ENCODE measurements at places on chromosomes 7 and 10.

- no peak for DNase-seq
Measured at GRCh38 chr7:140222814-140223213, 46.0 kb upstream of the KDM7A start.

DNA sequence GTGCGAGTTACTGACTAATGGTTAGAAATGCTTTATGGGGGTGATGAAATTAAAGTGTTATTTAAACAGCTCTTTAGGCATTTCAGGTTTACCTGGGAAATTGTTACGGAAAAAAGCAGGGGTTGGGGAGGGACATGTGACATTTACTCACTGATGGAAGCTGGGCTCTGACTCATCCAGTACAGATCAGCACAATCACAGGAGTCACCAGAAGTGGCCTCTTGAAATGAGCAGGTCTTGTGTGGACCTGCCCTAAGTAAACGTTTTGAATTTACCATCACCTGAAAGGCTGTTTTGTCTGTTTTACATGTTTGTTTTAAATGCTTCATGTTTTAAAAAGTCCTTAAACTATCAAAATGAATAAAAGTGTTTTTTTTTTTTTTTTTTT is 2.3 kb downstream of the GLRX3 start:
- no peak for DNase-seq

DNA sequence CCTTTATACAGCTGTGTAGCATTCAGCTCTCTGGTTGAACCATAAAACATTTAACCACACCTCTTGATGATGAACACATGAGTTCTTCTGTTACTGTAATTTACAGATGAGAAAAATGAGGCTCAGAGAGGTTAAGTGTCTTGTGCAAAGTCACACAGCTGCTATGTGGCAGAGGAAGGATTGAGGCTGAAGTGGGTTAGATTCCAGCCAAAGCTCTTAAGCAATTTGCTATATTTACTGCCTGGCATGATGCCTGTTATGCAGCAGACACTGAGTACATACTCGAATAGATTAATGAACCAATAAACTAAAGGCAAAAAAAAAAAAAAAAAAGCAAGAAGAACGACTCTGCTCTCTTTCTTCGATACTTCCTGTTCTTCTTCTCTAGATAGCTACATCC is 35.7 kb downstream of the GFRA1 start:
- DNase-seq = peak; percentile 14

GRCh38 chr7:66187905-66188304 is 17.2 kb upstream of the TPST1 start:
- peak; percentile 69 for DNase-seq

DNA sequence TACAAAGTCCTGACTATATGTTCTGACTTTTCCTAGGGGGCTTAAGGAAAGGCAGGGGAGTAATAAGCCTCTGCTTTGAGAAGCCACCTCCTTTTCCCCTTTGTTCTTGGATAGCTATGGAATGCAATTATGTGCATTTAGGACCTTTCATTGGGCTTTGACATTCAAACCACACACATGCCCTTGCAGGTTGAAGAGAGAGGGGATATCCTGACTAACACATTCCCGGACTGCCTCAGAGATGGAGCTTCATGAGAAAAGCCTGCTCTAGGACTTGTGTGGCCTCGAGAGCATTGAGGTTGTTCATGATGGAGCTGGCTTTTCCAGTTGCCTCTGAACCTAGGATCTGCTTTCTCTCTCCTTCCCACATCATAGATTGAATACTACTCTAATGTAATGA is 694.5 kb downstream of the LRMDA start:
- DNase-seq = peak; percentile 51

GRCh38 chr7:46663025-46663424 is 742.0 kb upstream of the IGFBP3 start:
- no peak for DNase-seq

DNA sequence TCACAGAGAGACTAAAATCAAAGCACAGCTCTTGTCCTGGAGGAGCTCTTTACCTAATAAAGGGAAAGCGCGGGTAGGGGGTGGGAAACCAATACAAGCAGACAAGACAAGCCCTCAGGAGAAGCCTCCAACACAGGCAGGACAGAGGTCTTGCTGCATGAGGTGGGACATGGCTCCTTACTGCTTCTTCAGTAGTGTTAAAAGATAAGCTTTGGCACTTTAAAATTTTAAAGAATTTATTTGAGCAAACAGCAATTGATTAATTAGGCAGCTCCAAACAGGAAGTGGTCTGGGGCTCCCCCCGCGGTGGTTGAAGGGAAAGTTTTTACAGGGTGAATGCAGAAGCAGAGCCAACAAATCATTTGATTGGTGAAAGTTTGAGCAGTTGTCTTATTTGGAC is 50.3 kb upstream of the MACC1 start:
- no peak for DNase-seq

DNA sequence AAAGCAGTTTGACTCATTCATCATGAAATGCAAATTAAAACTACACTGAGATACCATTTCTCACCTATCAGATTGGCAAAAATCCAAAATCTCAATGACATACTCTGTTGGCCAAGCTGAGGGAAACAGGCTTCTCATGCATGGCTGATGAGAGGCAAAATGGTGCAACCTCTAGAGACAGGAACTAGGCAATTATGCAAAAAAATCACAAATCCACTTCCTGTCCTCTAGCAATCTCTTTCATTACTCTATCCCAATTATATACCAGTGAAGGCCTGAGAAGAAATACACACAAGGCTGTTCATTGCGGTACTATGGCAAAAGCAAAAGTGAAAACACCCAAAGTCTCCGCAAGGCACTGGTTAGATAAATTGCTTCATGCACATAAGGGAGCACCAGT is 25.9 kb upstream of the PTPRN2 start:
- DNase-seq = no peak

DNA sequence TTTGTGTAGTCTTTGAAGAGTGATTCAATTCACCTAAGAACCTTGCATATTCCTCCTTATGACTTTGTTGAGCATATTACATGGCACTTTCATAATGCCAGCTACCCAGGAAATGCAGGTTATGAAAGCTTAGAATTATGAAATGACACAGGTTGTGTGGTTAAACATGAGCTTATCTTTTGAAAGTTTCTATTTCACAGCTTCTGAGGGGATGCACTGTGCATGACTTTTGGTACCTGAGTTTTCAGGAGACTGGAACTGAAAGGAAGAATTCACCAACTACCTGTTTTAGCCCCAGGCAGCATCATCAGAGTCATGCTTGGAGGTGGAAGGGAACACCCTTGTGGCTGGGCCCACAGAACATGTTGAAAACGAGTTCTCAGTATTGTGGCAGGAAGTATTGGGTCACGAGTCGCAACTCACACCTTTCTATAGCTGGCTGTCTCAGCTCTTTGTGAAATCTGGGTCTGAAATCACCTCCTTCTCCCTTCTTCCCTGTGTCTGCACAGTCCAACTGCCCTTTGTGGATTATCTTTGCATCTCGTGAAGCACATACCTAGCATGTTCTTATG is 228.2 kb downstream of the PTEN start:
- DNase-seq = no peak

DNA sequence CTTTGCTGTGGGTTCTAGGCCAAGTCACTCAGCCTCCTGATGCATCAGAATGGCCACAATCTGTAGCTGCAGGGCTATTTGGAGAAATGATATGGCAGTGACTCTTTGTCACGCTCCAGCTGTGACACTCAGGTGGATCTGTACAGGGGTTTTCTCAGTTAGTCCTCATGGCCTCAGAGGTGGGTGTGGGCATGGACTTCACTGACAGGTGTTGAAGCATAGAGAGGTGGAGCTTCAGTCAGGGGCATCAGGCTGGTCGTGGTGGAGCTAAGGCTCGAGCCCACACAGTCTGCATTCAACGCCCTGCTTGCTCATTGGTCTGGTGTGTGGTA is 21.2 kb downstream of the PALD1 start:
- DNase-seq = no peak

DNA sequence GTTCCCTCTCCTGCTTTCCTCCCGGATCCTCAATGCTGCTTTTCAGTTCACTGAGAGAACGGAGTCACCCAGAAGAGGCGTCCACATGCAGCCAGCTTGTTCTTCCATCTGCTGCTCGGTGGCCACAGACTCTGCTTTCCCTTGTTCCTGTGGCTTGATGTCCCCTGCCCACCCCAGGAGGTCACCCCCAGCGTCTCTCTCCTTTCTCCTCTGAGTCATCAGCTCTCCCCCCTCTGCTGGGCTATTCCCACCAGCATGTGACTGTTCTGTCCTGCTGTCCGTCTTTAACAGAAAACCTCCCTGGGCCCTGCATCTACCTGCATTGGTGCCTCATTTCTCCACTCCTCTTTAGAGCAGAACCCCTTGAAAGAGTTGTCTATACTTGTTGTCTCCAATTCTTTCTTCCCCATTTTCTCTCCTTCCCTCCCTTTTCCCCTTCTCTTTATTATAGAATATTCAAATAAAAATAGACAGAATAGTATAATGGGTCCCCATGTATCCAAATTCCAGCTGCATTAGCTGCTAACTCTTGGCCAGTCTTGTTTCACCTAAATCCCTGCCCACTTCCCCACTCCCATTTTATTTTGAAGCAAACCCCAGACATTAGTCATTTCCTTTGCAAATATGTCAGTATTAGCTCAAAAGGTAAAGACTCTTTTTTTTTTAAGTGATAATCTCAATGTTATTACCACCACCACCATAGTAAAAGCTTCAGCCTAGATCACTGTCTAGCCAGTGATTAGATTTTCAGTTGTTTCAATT is 4.1 kb downstream of the ZNF282 start:
- DNase-seq = no peak

- no peak for DNase-seq
Measured at GRCh38 chr10:7649673-7650300, 17.0 kb downstream of the ITIH5 start.

DNA sequence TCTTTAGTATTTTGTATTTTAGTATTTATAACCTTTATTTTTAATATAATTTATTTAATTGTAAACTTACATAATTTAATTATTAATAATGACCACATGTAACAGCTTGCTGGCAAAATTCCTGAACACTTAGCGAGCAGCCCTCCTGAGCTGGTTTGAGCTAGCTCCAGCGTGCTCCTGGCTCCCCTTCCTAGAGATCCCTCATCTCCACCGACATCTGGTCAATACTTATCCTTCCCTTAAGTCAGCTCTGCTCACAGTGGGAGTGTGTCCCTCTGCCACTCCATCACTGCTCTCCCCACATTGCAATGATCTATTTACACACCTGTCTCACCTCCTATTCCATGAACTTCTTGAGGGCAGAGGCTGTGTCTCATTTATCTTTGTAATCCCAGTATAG is 20.6 kb upstream of the TBXAS1 start:
- DNase-seq = no peak

- peak; percentile 92 for DNase-seq
Measured at GRCh38 chr7:104972500-104972899, 41.5 kb upstream of the KMT2E start.

GRCh38 chr10:103727546-103727963 is 127.8 kb downstream of the SH3PXD2A start:
- DNase-seq = no peak

DNA sequence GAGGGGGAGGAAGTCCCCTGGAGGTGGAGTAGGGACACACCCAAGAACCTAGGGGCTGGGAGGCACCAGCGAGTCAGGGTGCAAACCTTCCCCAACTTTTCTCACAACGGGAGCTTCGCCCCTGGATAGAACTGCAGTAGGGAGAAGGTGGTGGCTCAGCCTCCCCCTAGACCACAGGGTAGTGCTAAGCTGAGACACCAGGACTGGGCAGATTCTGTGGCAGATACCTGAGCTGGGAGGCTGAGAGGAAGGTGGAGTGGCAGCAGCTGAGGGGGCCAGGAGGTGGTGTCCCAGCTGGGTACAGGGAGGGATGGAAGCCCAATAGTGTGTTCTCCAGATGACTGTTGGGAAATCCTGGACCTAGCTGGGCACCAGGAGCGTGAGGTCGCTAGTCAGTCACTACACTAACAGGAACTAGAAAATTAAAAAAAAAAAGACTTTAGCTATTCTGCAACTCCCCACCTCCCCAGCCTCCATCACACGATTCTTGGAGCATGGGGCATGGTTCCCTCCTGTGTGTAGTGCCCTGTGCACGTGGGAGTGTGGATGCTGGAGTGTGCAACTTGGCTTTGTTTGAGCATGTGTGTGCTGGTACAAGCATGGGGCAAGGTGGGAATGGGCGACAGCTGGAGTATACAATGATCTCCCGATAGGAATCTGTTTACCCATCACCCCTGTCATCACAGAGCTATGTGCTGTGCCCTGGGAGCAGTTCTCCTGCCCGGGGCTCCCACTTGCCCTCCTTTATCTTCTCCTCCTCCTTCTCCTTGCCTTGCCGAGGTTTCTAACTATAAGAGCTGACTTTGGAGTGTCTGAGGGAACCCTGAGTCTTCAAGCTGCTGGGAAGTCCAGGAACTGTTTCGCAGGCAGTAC is 8.8 kb upstream of the TRPV6 start:
- no peak for DNase-seq

- DNase-seq = no peak
Measured at GRCh38 chr10:80555415-80555814, 17.7 kb downstream of the SH2D4B start.

- DNase-seq = no peak
Measured at GRCh38 chr7:37508118-37508517, 59.5 kb upstream of the ELMO1 start.

GRCh38 chr7:98126311-98127142 is 19.9 kb downstream of the LMTK2 start:
- DNase-seq = peak; percentile 32

DNA sequence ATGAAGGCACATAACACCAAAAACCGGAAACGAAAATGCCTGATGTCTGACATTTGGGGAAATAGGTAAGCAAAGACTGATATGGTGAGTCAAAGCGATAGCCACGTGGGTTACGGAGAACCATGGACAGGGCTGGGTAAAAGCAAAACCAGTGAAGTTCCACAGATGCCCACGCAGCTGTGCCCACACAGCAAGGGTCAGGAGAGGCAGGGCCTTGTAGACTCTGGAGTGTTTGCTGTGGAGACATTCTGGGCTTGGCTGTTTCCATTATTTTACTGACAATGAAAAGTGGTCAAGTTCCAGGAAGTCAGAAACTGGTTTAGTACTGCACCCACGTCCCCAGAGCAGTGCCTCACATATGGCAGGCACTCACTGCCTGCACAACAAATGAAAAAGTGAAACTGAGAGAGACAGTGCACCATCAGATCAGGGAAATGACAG is 148.7 kb downstream of the ZMYND11 start:
- DNase-seq = no peak

GRCh38 chr10:11225935-11226334 is 208.3 kb downstream of the CELF2 start:
- DNase-seq = no peak

- DNase-seq = no peak
Measured at GRCh38 chr7:30791114-30791513, 19.9 kb downstream of the MINDY4 start.

- no peak for DNase-seq
Measured at GRCh38 chr10:1736972-1737221, 428 bp downstream of the ADARB2 start.

Measured in fibroblast of upper back skin (primary cell).